ENCODE measurements at places on chromosomes 1 and 21.

DNA sequence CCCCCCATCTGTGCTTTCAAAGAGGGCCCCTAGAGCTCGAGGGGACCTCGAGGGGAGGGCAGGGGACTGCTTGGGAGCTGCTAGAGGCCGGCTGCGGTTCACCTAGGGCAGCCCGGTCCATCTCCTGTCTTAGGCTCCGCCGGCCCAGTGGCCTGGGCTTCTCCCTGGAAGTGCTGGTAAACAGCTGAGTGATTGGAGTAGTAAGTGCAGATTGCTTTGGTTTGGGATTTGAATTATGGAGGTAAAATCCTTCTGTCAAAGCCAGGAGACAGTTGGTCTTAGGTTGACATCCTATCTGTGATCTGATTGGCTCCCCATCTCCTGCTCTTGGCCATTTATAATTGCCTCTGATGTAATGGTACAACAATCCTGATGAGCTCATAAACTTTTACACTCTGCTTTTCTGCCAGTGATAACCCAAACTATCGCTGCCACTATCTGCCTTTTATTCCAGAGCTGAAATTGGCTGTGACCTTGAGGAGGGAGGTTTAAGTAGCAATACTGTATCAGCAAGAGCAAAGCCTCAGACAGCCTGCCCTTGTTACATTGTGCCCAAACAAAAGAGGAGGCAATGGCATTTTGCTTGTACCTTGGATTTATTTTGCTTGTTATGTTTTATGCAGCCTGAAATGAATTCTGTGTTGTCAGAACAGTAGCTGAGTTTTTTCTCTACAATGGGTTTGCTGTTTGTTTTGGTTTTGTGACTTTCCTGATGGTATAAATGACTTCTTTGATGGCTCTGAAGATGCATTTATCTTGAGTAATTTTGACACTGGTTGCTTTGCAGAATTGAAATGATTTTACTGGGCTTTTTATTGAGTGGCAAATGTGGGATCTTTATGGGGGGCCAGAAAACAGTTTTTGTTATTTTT is 2.4 kb downstream of the ARID1A start:
- no peak for DNase-seq

DNA sequence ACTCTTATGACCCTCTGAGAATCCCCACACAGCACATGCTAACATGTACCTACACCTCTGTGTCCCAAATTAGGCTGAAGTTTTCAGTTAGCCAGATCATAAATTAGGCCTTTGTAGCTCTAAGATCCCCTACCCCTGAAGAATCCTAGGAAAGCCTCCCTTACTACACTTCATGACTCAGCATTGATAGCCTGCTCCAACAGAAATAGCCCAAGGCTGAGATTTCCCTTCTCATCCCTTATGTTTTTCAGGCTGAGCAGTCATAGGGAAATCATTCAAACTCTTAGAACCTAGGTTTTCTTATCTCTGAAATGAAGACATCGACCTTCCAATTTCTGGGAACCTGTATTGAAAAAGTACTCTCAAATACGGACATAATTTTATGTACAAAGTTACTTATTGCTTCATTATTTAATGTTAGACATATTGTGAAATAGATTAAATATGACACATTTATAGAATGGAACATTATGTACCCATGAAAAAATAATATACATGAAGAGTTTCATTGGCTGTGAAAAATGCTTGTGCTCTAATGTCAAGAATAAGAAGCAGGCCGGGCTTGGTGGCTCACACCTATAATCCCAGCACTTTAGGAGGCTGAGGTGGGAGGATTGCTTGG is 122.4 kb upstream of the UBE2U start:
- DNase-seq, result no peak

- DNase-seq, result no peak
Measured at GRCh38 chr1:19322481-19322880, 10.4 kb downstream of the SLC66A1 start.

DNA sequence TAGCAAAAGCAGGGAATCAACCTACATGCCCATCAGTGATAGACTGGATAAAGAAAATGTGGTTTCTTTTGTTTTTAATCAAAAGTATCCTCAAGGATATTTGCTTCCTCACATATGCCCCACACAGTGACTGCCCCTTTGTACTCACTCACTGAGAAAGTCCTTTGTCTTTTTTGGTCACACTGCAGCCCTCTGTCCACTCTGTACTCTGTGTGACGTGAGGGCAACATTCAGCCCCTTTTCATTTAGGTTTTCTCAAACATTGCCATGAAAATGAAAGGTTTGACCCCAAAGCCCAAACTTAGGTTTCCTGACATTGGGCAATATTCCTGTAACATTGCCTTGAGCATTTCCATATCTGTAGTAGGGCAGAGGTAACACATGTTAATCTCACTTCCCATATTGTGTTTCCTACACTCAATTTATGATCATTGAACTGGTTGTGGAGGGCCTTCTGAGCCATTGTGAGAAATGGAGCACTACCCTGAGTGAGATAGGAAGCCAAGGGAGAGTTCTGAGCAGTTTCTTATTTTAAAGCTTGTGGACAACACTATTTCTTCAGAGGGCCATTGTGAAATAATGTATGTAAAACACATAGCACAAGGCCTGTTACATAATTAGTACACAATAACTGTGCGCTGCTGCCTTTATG is 501.9 kb upstream of the C1orf87 start:
- no peak for DNase-seq

GRCh38 chr1:201305815-201306214 is 22.5 kb downstream of the PKP1 start:
- no peak for DNase-seq

GRCh38 chr1:56029319-56030003 is 549.9 kb downstream of the PLPP3 start:
- no peak for DNase-seq

- DNase-seq, result no peak
Measured at GRCh38 chr1:185158800-185159199, 1.8 kb downstream of the SWT1 start.

- no peak for DNase-seq
Measured at GRCh38 chr1:86748622-86749373, 44.4 kb downstream of the SH3GLB1 start.

DNA sequence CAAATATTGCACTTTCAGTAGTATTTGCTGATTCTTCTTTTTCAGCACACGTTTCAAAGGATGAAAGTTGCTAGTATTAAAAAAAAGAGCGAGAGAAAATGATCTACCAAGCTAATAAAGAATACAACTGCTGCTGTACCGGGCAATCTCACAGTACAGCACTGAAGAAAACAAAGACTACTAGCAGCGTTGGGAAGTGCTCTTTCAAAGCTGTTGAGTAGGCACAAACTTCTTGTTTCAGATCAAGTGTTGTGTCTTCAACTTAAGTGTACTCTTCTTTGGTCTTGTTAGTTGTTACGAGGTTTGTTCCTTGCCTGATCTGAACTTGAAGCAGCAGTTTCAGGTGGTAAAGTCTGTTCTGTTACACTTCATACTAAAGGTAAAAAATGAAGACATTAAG is 7.9 kb downstream of the CSDE1 start:
- DNase-seq, result no peak

DNA sequence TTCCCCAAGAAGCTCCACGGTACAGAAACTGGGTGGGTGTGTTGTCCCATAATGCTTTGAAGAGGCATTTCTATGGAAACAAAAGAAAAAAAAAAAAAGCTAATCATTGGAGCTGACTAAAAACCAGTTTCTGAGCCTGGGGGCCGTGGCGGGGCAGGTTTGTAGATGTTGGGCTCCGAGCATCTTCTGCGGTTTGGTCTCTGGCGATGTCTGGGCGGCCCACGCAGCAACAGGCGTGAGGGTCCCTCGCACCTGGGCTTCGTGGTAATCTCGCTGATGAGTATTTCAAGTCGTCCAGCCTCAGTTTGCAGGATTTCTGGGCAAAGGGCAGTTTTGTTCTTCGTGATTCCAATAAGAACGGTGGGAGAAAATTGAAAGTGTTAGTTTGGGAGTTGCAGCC is 6.8 kb downstream of the TP73 start:
- no peak for DNase-seq

DNA sequence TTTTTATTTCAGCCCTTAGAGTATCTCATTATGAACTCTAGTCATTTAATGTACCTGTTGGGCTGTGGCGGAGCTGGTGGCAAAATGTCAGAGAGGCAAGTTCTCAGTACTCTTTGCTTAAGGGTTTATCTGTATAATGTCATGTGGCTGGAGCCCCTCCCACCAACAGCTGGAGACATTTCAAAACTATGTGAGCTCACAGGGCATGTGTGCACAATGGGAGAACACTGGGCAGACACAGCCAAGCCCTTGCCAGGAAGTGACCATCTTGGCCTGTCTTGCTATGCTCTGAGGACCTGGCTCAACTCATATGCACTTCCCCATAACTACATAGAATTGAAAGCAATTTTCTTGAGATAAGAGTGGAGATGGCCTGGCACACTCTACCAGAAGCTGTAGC is 296.4 kb downstream of the PTPRU start:
- DNase-seq, result no peak

- no peak for DNase-seq
Measured at GRCh38 chr1:212946872-212947271, 3.5 kb upstream of the VASH2 start.

DNA sequence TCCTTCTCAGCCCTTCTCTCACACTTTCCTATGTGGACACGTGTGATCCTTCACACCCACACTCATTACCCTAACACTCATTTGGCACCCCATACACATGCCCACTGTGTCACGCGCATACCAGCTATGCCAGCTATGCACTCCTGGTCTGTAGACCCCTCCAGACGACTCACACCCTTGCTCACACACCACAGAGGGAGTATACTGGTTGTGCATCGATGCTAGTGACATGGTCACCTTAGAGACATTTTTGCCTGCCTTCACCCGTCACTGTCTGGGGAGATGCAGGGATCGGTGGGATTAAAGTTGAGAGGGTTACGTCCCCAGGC is 8.3 kb upstream of the PPM1J start:
- DNase-seq, result no peak

GRCh38 chr1:236914375-236914774 is 89.9 kb downstream of the MT1HL1 start:
- no peak for DNase-seq

- DNase-seq, result no peak
Measured at GRCh38 chr1:177902266-177902665, 67.6 kb downstream of the SEC16B start.

GRCh38 chr1:31020007-31020790 is 45.3 kb downstream of the PUM1 start:
- no peak for DNase-seq

- DNase-seq, result peak; percentile 45
Measured at GRCh38 chr1:35577071-35577998, 4.2 kb downstream of the TFAP2E start.

DNA sequence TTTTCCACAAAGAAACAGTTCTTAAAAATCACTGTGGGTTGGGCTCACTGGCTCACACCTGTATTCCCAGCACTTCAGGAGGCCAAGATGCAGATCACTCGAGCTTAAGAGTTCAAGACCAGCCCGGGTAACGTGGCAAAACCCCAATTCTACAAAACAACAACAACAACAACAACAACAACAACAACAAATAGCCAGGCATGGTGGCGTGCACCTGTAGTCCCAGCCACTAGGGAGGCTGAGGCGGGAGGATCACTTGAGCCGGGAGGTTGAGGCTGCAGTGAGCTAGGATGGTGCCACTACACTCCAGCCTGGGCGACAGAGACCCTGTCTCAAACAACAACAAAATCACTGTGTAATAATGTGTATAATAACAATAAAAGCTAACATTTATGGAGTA is 40.8 kb downstream of the CDCP2 start:
- no peak for DNase-seq

GRCh38 chr1:196510451-196510850 is 97.8 kb downstream of the KCNT2 start:
- DNase-seq, result no peak

- no peak for DNase-seq
Measured at GRCh38 chr1:110482662-110483307, 31.8 kb downstream of the PROK1 start.

GRCh38 chr1:162357681-162358266 is 18.9 kb downstream of the SPATA46 start:
- no peak for DNase-seq

DNA sequence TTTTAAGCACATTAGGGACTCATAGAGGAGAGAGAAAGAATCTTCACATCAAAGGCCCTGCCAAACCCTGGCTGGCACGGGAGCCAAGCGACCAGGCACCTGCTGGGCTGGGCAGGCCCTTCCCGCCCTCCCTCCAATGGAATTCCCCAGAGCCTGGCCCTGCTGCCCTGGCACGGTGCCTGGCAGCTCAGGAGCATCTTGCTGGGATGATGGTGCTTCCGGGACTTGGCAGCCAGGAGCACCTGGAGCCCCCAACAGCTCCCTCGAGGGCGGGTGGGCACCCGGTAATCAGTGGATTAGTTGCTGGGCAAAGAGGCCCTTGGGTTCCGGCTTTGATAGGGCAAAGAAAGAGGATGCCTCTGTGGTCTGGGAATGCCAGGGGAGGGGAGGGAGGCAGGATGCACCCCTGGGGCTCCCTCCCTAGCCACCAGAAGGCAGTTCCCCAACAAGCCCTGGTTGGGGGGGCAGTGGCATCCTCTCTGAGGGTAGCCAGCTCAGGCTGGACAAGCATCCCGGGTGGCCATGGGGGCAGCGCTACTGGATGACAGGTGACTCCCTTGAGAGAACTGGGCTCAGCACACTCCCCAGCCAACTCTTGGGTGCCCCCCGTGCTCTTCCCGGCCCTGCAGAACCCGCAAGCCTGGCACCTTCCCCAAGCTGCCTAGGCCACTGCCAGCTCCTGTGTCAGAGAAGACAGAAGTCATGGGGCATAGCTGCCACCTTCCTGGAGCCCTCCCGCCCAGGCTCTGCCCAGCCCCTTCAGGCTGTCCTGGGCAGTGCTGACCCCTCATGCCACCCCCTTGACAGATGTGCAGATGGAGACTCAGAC is 26.4 kb downstream of the KRTAP10-1 start:
- no peak for DNase-seq

DNA sequence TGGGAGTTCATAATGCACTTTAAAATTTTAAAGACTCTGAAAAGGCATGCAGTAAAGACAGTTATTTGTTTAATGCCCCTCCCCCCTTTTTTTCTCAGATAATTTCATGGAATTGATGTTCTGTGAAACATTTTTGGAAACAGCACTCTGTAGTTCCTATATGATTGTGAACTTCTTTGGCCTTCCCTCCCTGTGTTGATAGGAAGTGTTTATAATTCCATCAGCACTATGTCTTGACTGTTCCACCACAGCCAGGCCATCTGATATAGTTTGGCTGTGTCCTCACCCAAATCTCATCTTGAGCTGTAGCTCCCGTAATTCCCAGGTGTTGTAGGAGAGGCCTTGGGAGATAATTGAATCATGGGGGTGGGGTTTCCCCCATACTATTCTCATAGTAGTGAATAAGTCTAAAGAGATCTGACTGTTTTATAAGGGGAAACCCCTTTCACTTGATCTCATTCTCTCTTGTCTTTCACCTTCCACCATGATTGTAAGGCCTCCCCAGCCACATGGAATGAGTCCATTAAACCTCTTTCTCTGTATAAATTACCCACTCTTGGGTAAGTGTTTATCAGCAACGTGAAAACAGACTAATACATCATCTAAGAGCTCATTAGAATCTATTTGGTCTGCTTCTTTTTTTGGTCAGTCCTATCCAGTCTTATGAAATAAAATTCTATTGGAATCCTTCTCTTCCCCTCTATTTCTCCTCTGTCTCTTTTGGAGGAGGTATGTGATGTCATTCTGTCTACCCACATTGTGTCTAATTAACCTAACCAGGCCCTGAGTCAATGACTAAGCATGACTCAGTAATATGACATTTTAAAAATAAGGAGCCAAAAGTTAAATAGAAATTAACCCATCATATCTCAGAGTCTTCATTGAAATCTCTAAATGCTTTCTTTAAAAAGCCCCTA is 8.9 kb downstream of the CCDC185 start:
- DNase-seq, result no peak

All from activated CD8-positive, alpha-beta memory T cell treated with anti-CD3 and anti-CD28 coated beads for 1 hour (primary cell).